CD4-positive, alpha-beta T cell treated with Interleukin-12 subunit alpha and Interleukin-12 subunit beta, for 1 hour (primary cell): ENCODE measurements at places on chromosomes 3 and 15.

- no peak for DNase-seq
Observed at GRCh38 chr3:111737706-111738086, 121.4 kb upstream of the PHLDB2 start.

DNA sequence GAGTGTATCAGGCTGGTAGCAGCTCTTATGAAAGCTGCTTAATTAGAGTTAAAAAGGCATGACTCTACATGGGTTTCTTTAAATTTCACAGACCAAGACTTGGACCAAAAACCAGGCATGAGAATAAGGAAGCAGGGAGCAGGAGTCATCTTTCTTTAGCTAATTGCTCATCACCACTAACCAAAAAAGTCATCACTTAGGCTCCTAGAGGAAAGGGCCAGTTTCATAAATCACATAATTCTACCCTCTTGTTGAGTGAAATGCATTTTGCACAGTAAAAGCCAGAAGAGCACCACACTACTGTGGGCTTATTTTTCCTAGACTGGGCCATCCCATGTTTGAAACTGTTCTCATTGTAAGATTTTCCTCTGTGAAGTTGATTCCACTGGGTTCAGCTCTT lies 175.6 kb downstream of the GREM1 start:
- DNase-seq = no peak

DNA sequence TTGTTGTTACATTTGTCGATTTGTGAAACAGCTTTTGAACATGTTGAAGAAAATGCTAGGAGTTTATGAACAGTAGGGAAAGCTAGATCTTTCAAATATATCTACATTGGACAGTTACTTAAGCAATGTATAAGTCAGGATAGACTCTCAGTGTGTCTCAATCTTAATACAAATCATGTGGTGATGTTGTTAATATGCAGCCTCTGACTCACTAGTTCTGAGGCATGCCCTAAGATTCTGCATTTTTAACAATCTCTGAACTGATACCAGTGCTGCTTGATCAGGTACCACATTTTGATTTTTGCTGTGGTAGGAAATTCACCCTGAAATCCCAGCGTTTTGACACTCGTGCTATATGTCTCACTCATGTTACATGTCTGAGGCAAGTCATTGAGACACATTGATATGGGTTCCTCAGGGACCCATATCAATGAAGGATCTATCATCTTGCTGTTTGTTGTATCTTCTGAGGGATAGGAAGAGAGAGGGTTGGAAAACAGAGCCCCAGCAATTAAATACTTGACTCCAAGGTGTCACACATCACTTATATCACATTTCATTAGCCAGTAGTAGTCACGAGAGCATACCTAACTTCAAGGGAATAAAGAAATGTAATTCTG lies 597.9 kb downstream of the TAFA4 start:
- no peak for DNase-seq

DNA sequence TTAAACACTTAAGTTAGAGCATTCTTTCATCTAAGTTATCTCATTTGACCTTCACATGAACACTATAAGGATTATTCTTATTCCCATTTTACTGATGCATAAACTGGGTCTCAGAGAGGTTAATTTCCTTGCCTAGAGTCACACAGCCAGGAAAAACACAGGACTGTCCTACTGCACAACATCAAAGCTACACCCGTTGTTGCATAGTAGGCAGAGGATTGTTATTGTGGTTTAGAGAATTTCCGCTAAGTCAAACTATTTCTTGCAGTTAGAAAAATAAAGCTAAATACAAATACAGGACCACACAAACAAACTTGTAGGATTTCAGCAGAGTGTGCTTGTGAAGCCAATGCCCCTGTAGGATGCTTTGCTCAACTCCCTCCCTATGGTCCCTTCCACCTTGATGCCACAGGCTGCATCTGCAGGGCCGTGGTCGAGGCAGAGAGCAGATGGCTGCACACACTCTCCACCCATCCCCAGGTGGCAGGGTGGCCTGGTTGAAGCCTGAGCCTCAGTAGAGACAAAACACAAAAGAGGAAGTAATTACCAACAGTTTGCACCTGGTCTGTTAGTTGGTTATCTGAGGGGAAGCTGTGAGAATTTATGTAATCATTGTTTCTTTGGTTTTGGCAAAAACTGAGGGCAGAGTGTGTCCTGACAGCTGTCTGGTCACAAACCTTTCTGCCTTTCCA lies 41.1 kb upstream of the SKOR1 start:
- DNase-seq = peak; percentile 10

DNA sequence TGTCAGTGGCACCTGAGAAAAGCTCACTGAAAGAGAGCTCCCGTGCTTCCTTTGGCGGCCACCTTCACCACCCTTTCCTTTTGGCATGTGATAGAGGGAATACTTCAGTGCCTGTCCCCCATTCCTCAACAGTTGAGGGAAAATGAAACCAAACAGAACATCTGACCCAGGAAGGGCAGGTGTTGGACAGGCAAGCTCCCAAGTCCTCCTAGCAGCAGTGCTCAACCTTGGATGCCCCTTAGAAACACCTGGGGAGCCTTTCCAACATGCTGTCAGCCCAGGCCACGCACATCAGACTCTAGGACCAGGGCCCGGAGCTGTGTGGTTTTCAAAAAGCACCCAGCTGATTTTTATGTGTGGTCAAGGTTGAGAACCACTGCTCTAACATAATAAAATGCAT lies 22.4 kb downstream of the LDHAL6B start:
- no peak for DNase-seq

- DNase-seq = no peak
Observed at GRCh38 chr3:153215966-153216365, 53.9 kb downstream of the RAP2B start.

DNA sequence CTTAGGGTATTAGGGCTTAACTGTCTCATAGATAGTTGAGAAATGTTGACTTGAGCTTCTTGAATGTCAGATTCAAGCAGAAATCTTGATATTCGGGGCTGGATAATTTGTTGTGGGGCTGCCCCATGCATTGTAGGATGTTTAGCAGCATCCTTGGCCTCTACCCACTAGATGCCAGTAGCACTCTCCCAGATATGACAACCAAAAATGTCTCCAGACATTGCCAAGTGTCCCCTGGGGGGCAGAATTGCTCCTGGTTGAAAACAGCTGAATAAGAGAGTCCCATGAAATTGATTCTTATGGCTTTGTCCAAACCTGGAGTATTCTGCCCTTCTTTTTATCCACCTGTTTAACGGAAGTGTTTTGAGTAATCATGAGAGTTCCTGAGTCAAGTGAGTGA lies 15.9 kb upstream of the LCMT2 start:
- DNase-seq = no peak

- DNase-seq = no peak
Observed at GRCh38 chr15:37053166-37053565, 47.2 kb downstream of the MEIS2 start.

- DNase-seq = no peak
Observed at GRCh38 chr15:59931646-59932261, 72.4 kb upstream of the FOXB1 start.

GRCh38 chr3:77648214-77648613 lies 608.3 kb downstream of the ROBO2 start:
- no peak for DNase-seq

- DNase-seq = no peak
Observed at GRCh38 chr15:55714064-55714463, 28.9 kb downstream of the PRTG start.

DNA sequence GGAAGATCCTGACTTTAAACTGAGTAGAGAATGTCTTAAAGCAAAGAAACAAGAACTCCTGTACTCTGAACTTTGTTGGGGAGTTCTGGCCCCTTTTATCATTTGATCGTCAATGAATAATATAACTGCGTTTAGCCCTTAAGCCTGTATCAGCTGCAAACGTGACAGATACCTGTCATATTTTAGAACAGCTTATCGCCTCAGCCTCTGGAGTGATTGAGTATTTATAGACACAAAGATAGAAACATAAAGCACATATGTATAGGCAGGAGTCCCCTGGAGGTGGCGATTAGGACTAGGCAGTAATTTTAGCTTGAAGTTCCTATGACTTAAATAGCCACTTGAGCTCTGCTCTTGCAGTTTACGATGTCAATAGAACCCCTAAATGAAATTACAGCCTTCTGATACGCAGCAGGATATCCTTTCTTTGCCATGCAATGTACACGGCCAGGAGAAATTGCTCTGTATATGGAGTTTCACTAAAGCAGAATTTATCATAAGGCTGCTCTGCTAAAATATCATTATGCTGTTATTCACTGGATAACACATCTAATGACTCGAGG lies 321.8 kb downstream of the TIGIT start:
- DNase-seq = no peak

- DNase-seq = no peak
Observed at GRCh38 chr15:28943611-28944230, 57.9 kb downstream of the APBA2 start.

DNA sequence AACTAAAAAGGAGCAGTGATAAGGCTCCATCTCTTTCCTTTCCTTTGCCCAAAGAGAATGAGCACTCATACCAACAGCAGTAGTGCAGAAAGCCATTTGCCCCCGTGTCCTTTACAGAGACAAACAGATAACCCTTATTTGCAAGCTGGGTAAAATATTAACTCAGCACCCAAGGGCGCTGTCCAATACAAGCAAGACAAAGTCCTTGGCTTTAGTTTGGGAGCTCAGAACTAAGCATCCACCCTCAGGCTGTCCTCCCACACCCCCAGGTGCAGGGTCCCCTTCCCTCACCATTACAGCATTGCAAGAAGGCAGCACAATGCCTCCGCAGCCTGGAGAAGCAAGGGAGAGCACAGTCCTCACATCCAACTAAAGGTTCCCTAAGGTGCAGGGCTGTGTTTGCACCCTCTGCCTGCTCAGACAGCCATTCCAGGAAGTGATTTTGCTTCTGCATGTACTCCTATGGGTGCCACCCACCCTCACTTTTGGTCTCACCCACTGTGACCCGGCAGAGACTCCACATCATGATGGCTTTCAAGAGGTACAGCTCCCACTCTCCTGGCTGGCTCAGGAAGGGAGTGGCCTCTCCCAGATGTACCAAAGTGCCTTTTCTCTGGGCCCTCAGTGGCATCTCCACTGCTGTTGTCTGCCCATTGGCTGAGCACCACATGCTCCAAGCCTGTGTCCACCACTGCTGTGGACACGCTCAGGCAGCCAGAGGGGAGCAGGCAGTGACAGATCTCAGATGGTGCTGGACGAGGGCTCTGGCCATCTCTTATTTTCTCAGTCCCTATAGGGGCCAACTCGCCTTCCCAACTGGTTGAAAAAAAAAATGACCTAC lies 34.1 kb upstream of the HES1 start:
- no peak for DNase-seq

DNA sequence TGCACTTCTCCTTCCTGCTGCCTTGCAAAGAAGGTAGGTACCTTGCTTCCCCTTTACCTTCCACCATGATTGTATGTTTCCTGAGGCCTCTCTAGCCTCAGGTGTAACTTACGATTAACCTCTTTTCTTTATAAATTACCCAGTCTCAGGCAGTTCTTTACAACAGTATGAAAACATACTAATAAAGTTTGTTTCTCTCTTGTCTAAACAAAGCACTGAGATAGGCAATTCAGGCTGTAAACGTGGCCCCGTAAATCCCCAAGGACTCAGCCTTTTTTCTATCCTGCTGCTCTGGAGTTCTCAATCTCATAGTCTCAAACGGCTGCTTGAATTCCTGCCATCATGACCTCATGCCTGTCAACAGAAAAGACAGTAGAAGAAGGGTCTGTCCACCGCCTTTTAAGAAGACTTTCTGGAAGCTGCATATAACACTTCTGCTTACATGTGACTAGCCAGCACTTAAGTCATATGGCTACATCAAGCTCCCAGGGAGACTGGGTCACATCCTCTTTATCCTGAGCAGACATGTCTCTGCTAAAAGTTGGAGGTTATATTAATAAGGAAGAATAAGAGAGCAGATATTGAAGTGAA lies 257.8 kb downstream of the EBLN2 start:
- no peak for DNase-seq

GRCh38 chr3:151201051-151201730 lies 1.8 kb downstream of the GPR171 start:
- DNase-seq = peak; percentile 39

- DNase-seq = no peak
Observed at GRCh38 chr3:42581400-42581708, 413 bp downstream of the SEC22C start.

DNA sequence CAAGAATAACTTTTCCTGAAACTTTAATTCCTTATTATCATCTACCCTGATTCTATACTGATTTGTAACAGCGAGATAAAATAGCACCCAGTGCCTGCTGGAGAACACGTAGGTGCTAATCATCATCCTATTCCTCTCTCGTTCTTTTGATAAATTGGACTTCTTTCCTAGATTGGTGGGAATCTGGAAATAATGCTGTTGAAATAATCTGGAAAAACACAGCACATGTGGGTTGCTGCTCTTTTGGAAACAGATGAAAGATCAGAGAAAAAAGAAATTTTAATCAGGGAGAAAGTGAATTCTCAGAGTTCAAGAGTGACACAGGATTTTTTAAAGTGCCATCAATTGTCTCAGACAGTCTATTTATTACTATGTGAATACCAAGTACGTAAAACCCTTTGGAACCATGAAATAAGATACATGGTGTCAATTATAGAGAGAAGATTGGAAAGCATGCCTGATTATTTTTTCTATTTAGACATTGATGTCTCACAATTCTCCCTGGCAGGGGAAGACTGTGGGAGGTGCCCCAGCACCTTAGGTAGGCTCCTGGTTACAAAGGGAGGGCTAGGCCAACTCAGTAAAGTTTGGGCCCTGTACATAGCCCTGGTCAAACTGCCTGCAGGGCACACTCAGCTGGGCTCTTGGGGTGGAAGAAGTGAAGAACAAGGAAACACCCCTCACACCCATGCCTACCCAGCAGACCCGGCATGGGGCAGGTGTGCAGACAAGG lies 60.0 kb upstream of the SNRPA1 start:
- DNase-seq = no peak

DNA sequence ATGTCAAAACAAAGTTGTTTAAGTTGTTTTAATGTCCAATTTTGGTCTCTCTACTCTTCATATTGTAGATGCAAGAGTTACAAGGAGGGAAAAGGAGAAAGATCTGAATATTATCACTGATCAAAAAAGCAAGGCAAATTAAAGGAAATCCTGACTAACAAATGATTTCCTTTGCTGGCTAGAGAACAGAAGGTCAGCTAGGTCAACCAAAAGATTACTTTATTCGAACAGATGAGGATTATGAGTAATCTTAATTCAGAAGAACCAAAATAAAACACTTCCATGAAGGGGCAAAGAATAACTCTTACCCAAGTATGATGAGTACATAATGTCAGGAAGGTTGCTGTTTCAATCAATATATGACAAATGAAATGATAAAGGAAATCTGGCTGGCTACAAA lies 33.8 kb downstream of the CPNE4 start:
- no peak for DNase-seq

GRCh38 chr3:31903686-31904431 lies 77.2 kb downstream of the OSBPL10 start:
- DNase-seq = no peak
